ENCODE measurements at places on chromosomes 6 and 20. TPM values are rescaled to one million over a fixed set of nuclear protein-coding genes. Genes with fewer than 3 reads are reported as not detected.

The HLA-DQB1 gene
- 15.7 TPM for total RNA-seq

The HLA-G gene
- total RNA-seq = not detected

The IL17F gene
- total RNA-seq = 0.68 TPM

The CAGE1 gene
- 0.60 TPM for total RNA-seq

The FILIP1 gene
- 0.08 TPM for total RNA-seq
